ENCODE measurements at places on chromosomes 11 and 22.

DNA sequence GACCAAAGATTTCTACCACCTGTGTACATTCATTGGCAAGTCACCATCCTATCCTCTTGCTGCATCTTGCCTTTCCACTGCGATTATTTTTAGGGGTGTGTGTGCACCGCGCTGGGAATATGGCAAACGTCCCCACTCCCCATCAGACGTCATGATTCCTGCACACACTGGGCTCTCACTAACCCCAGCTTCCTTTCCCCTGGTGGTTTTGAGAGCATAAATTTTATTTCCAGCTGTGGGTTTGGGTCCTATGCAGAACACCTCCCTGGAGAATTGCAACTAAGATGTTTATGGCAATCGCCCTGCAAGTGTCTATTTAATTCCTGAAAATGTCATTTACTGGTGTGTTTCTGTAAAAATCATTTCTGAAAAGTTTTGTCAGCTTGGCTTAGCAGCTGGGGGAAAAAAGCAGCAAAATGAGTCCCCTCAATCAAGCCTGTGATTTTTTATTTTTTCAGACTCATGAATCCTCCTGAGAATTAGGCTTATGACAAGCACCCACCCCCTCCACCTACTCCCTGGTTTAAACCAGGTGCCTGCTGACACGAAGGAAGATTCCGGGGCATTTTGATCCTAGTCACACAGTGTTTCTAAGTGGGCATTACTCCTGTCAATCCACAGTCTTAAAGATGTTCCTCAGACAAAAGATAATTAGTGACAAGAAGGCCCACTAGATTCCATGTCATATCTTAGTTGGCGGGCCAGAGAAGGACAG, 23.8 kb downstream of the UPB1 start:
- DNase-seq, result no peak

GRCh38 chr11:45440111-45440510, 154.0 kb upstream of the SYT13 start:
- no peak for DNase-seq

GRCh38 chr11:110200241-110200640, 96.2 kb downstream of the RDX start:
- DNase-seq, result no peak

DNA sequence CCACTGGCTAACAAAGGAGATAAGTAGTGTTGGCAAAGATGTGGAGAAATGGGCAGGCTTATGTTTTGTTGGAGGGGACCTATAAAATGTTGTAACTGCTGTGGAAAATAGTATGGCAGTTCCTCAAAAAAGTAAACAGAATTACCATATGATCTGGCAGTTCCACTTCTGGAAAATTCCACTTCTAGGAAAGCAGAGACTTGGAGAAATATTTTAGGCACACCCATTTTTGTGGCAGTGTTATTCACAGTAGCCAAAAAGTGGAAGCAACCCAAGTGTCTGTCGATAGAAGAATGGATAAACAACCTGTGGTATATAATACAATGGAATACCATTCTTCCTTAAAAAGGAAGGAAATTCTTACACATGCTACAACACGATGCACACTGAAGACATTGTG, 57.0 kb upstream of the ADORA2A start:
- no peak for DNase-seq

- DNase-seq, result no peak
Measured at GRCh38 chr11:25423436-25424199, 908.3 kb upstream of the ANO3 start.

- DNase-seq, result no peak
Measured at GRCh38 chr11:8066911-8067455, 14.0 kb upstream of the TUB start.

DNA sequence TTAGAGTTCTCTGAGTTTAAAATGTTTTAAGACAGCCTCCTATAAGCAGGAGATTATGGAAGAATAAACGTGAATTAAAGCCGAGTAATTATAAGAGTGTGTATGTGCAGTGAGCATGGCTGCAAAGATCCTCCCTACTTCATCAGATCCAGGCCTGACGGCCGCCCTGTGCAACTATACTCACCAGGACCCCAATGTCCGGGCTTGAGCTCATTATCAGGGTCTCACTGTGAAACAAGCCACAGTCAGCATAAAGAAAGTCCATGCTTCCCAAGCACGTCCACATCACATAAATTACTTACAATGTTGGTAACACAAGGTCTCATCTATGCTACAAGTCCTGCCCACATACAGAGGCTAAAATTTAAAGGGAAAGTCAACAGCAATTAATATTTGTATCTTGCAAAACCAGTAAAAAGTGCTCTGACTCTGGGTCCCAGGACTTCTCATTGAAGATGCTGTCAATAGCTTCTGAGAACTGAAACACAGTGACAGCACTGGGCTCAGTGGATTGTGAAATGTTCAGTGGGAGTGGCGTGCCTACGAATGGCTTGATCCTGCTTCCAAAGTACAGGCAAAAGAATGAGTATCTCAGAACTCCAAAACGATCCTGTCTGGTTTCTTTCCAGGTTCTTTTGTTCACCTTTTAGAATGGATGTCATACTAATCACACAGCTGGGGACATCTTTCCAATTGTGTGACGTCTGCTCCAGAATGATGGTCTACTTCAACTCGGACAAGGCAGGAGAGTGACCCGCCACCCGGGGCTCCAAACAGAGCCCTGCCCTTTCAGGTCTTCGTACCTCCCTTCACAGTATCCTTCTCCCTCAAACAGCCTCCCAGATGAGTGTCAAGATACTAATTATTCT, 72.1 kb upstream of the ARFGAP3 start:
- no peak for DNase-seq

DNA sequence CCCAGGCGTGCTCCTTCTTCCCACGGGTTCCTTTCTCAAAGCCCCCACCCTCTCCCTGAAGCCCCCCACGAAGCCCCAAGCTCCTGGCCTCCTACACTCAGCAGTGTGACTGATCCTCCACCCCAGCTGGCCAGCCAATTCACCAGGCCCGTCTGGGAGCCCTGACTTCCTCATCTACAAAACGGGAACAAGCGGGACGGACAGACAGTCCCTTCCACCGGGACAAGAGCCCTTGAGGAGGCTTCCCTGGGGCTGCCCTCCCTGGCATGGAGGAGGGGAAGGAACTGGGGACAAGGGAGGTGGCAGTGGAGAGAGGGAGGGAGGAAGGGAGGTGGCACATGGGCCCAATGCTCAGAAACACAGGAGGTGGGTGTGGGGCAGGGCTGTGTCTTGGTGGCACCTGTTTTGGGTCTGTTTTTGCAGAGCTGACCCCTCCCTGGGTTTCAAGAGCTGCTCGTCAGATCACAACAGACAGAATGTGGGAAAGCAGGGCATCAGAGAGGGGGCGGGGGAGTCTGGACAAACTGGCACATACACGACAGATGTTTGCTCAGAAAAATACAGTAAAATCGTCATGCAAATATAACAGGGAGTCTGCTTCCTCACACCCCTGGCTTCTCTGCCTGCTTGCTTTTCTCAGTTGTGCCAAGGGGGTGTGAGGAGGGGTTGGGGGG, 56.8 kb downstream of the ELFN2 start:
- DNase-seq, result no peak

DNA sequence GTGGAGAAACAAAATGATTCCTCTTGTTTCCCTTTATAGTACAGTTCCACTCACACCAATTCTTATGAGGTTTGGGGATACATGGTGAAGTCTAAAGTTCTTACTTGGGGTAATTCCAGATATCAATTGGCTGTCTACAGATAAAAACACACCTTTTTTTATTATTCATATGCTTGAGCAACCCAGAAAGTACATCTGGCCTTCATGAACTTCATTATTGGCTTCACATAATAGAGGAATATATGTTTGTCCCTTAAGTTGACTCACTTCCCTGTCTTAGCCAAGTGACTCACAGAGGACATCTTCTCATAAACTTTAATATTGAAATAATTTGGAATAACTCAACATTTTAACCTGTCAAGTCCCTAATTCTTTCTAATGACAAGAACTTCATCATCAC, 36.3 kb upstream of the SOX6 start:
- no peak for DNase-seq

DNA sequence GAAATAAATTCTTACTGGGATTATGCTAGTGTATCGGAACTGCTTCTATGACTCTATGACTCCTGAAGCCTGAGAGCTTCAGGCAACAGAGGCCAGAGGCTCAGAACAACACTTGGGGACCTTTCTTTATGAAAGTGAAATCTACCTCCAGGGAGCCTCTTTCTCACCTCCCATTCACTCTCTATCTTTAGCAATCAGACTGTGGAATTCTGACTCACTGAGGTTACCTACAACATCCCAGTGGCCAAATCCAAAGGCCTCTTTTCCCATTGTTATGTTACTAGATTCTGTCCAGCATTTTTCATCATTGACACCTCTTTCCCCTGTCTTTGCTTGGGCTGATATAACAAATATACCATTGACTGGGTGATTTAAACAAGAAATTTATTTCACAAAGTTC, 14.1 kb upstream of the CYB5R2 start:
- DNase-seq, result no peak

GRCh38 chr22:18101536-18101935, 9.1 kb upstream of the TUBA8 start:
- DNase-seq, result no peak

- no peak for DNase-seq
Measured at GRCh38 chr11:3199537-3200295, 18.9 kb downstream of the MRGPRG start.

DNA sequence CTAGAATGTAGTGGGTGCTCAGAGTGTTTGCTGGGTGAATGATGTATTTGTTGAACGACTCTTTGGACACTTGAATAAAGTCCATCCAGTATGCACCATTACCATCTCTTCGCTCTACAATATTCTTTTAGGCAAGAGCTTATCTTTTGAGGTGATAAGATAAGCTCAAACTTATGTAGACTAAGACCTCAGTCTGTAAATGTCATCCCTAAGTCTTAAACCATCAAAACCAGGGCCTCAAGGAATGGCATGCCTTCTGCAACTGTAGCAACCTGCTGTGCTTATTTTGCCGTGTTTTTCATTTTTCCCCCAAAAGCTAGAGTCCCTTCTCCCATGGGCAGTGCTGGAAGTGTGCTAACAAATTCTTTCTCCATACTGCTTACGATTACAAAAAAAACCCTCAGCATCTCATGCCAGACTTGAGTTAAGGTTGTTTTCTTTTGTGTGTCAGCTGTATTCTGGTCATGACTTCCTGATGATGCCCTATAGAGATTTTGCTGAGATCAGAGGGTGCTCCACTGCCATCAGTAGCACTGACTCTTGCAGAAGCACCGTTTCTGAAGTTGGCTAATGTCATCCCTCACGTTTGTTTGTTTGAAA, 27.8 kb downstream of the LIMK2 start:
- no peak for DNase-seq

GRCh38 chr11:132717824-132718223, 814.5 kb downstream of the OPCML start:
- DNase-seq, result no peak

Measured in stimulated activated CD4-positive, alpha-beta T cell treated with anti-CD3 and anti-CD28 coated beads, Interleukin-1b, Interleukin-23, amount 100 ng/mL, for 48 hours (primary cell).